ENCODE measurements at places on chromosomes 3 and 15. TPM values are rescaled to one million over a fixed set of nuclear protein-coding genes. Genes with fewer than 3 reads are reported as not detected.
A peak's percentile ranks its signal among the peaks of the same experiment; 100 is the strongest.

GRCh38 chr3:33636125-33636850, 81.8 kb downstream of the CLASP2 start:
- peak; percentile 78 for DNase-seq

GRCh38 chr3:142705198-142705597, 18.6 kb upstream of the TRPC1 start:
- DNase-seq, result no peak

DNA sequence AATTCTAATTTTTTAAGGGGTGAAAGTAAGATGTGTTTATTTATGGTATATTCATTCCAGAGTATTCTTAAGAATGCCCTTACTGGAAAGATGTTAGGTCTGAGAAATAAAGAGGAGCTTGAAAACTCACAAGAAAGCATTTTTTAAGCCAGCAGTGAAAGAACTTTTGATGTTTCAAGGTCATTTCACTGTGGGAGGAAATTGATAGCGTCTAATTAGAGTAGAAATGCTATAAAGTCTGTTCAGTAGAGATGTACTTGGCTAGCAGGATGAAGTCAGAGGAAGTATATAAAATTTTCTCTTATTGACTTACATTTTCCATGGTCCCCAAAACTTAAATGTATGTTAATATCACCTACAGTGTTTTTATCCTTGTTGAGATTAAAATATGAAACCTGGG, 354.6 kb downstream of the CNTN6 start:
- DNase-seq, result no peak

DNA sequence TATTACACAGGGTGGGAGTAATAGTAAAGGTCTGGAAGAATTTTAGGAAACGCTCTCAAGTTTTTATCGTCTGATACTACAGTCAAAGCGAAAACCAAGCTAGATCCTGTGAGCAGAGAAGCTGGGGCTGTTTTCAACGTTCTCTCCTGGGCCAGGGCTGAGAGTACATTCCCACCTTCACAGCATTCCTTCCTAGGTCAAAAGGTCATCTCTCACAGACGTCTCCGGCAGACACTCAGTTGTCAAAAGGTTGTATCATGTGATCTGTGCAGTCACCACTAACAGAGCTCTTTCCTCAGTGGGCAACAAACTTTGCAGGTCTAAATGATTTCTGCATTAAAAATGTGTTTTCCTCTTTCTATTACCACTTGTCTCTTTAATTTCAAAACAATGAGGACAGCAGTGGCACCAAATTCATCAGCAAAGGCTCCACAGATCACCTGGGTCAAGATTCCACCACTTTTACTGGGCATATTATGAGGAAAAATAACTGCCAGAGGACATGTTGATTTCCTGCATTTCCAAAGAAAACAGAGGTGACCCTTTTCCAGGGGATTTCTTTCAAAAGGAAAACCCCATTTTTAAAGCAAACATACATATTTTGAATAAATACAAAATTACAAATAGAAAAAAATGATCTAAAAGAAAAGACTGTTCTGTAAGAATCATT, 41.9 kb downstream of the MEIS2 start:
- peak; percentile 71 for DNase-seq

DNA sequence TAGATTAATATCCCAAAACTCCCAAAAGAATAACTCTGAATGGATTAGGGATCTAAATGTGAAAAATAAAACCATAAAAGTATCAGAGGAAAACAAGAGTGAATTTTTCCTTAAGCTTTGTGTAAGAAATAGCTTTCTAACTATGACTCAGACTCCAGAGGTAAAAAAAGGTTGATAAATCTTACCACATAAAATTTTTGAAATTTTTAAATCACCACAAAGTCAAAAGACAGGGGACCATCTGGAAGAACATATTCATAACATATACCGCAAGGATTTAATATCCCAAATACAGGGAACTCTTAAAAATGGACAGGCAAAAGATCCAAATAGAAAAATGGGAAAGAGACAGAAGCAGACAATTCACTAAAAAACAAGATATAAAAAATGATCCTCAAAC, 145.0 kb downstream of the ARNT2 start:
- no peak for DNase-seq

- no peak for DNase-seq
These were observed 20.5 kb downstream of the CPN2 start for GRCh38 chr3:194330579-194330978.

Gene INKA1
- 6.9 TPM for total RNA-seq

Gene NRG4
- total RNA-seq, result 6.3 TPM

Gene SPRED1
- 51.0 TPM for total RNA-seq

All from SK-MEL-5 (cell line).